Stimulated activated effector memory CD8-positive, alpha-beta T cell treated with anti-CD3 and anti-CD28 coated beads, Interleukin-12 subunit alpha, Interleukin-12 subunit beta, amount 100 ng/mL, for 72 hours (primary cell): ENCODE measurements at places on chromosomes 16 and 17.
A peak's percentile ranks its signal among the peaks of the same experiment; 100 is the strongest.

DNA sequence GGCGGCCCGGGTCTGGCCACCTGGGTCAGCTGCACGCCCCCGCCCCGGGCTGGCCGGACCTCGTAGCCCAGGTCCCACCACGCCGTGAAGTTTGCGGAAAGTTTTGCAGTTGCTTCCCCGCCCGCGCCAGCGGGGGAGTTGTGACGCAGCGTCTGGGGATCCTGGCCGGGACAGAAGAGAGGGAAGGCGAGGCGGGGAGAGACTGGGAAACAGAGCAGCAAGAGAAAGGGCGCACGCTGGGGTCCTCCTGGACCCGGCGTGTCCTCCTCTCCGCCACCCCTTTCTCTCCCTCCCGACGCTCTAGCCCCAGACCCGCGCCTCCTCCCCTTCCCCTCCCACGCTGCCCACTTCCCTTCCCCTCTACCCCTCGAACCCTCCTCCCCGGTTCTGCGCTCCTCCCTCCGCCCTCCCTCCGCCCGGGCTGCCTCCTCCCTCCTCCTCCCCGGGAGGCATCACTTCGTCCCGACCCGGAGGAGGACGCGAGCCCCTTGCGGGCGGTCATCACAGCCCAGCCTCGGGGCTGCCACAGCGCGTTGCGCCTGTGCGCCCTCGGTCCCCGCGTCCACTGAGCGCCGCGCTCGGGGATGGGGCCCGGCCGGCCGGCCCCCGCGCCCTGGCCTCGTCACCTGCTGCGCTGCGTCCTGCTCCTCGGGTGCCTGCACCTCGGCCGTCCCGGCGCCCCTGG, at the start of gene MRC2:
MRC2 (plus strand) TSS at position 452 of the 685 bp plus-strand sequence; CDS start at position 585, 133 bp downstream.
- DNase-seq = no peak

DNA sequence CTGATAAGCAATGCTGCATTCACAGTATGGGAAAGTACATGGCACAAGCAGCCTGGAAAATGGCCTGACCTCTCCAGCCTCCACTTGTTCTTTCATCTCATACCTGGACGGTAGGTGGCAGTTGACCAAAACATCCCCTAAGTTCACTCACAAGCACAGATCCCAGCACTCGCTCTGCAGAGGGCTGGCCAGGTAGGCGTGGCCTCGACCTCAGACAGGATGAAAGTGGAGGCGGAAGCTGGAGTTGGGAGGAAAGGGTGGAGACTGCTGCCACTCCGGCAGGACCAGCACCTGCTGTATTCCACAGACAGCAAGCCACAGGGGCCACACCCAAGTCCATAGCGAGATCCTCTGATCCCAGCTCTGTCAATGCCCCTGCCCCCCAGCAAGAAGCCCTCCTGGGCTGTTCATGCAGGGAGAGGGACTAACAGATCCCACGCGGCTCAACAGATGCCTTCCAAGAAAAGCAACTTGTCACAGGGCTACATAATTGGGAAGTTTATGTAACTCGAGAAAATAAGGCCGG, 31.3 kb downstream of the ZCCHC14 start:
- no peak for DNase-seq

- no peak for DNase-seq
Observed at GRCh38 chr17:61002316-61002736, 324.7 kb downstream of the BCAS3 start.

GRCh38 chr16:17448640-17449638, 21.8 kb downstream of the XYLT1 start:
- DNase-seq = peak; percentile 17
